ENCODE measurements at places on chromosomes 6 and 20.

- DNase-seq: no peak
Observed at GRCh38 chr6:89997456-89998445, 103.5 kb downstream of the GJA10 start.

- DNase-seq: no peak
Observed at GRCh38 chr6:46276576-46277142, 105.9 kb upstream of the ENPP5 start.

GRCh38 chr6:106617302-106617701 lies 12.0 kb downstream of the RTN4IP1 start:
- DNase-seq: no peak

- no peak for DNase-seq
Observed at GRCh38 chr6:6982663-6983062, 125.1 kb upstream of the RREB1 start.

DNA sequence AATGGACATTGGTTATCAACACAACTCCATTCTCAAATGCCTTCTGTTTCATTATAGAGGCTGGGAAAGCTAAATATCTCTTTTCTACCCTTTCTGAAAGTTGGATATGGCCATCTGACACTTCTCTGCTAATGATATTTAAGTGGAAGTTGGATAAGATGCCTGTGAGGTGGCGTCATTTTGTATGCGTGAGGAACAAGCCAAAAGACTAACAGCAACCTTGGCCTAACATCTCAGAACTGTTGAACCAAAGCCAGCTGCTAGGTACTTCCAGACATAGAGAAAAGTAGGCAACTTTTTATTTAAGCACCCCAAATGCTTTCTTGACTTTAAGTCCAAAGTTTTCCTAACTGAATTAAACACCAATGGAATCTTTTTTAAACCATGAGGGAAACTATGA lies 708.4 kb downstream of the CD109 start:
- DNase-seq: no peak

DNA sequence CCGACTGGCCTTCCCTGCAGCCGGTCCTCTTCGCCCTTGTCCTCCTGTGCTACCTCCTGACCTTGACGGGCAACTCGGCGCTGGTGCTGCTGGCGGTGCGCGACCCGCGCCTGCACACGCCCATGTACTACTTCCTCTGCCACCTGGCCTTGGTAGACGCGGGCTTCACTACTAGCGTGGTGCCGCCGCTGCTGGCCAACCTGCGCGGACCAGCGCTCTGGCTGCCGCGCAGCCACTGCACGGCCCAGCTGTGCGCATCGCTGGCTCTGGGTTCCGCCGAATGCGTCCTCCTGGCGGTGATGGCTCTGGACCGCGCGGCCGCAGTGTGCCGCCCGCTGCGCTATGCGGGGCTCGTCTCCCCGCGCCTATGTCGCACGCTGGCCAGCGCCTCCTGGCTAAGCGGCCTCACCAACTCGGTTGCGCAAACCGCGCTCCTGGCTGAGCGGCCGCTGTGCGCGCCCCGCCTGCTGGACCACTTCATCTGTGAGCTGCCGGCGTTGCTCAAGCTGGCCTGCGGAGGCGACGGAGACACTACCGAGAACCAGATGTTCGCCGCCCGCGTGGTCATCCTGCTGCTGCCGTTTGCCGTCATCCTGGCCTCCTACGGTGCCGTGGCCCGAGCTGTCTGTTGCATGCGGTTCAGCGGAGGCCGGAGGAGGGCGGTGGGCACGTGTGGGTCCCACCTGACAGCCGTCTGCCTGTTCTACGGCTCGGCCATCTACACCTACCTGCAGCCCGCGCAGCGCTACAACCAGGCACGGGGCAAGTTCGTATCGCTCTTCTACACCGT lies 6.1 kb downstream of the UBD start:
- no peak for DNase-seq

DNA sequence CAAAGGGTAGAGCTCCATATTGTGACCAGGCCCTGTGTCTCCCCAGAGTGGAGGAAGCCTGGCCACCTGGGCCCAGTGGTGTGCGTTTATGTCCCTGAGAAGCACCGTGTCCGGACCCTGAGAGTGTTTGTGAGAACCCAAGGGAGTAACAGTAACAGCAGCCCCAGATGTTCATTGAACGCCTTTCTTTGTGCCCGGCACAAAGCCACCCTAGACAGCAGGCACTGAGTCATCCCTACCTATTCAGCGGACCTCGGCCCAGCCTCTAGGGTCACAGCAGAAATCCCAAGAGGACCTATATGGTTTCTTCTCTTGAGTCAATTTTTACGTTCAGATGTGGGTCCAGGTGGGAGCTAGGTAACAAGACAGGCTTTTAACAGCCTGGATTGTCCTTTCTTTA lies 24.5 kb downstream of the BCAS4 start:
- no peak for DNase-seq

DNA sequence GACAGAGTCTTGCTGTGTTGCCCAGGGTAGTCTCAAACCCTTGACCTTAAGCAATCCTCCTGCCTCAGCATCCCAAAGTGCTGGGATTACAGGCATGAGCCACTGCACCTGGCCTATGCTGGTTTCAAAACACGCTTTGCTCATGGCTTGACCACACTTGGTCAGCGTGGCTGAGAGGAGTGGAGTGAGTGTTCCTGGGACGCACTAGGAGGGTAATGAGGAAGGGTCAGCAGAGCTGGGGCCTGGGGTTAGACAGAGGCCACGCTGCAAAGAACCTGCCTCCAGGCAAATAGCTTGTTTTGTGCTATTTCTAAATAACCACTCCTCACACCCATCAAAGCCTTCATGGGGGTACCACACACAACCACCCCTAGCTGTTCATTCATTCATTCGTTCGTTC lies 77.9 kb upstream of the TOX2 start:
- DNase-seq: no peak

GRCh38 chr6:148934539-148934938 lies 187.7 kb downstream of the UST start:
- no peak for DNase-seq

DNA sequence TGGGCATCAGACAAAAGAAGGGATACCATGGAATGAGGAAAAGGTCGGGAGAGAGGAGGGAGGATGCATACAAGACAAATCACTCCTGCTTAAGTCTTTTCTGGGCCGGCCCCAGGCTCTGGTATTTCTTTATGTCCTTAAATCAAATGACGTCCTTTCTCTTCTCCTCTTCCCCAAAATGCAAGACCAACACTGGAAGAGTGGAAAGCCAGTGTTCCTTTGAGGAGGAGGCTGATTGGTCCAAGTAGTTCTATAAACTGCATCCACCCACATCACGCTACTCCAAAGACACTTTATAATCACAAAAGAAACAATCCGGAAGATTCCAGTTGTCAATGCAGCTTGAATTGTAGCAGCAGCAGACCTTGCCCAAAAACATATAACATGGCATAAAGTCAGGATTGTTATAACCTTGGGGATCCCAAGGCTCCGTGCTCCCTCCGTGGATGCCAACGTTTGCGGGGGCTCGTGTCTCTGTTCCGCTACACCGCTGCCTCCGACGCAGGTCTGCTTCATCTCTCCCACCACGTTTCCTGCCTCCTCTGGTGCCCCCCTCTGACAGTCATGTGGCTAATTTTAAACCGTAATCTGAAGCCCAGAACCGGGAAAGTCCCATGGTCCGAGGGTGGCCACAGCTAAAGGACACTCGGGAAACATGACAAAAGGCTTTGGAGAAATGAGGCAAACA lies 47.1 kb downstream of the MCUR1 start:
- DNase-seq: no peak

DNA sequence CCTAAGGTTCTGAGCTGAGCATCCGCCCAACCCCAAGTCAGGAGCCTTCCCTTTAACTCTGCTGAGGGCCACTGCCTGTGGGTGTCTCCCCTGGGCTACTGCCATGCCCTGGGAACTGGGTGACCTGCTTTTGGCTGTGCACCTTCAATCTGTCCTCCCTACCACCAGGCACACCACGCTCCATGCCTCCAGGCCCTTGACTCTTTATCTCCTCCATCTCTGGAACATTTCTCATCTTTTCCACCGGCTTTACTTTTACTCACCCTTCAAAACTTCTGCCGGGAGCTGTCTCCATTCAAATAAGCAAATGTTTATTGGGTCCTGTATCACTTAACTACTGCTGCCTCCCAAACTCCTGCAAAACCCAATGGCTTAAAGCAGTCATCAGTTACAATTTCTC lies 83.3 kb upstream of the NHSL1 start:
- DNase-seq: no peak
